ENCODE measurements at places on chromosomes 12 and 14.

DNA sequence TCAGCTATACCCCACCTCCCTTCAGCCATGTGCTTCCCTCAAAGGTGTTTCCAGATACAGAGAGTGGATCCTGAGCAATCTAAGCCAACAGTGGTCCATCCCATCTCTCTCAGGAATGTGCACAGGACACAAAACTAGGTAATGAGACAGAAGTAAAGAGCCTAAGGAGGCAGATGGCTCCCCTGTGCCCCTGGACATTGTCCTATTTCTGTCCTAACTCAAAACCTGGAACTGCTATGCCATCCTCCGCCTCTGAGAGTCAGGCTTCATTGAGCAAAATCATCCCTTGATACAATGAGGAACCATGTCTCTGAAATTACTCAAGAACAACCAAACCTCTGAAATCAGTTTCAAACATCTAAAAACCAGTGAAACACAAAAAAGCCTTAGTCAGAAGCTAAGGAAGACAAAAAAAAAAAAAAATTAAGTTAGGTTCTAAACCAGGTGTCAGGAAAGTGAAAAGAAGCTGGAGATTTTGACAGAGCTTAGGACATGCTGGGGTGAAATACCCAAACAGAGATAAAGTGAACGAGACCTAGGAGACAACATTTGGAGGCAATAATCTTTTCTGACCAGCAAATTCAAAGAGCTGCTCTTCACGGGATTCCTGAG, 200.3 kb upstream of the PLEKHG7 start:
- no peak for DNase-seq

DNA sequence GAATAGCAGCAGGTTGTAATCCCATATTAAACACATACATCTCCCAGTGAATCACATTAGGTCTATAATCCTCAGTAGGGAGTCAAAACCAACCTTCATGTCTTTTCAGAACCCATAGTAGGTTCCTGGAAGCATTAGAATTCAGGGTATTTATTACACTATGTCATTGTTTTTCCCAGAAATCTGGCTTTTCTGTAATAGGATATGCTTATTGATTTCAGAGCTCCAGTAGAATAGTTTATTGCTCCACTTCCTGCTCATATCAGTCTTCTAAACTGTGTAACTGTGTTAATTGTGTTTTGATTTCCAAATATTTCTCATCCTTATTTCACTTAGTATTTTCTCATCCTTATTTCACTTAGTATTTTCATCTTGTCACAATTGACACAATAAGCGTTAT, 268.0 kb downstream of the CCDC59 start:
- no peak for DNase-seq

DNA sequence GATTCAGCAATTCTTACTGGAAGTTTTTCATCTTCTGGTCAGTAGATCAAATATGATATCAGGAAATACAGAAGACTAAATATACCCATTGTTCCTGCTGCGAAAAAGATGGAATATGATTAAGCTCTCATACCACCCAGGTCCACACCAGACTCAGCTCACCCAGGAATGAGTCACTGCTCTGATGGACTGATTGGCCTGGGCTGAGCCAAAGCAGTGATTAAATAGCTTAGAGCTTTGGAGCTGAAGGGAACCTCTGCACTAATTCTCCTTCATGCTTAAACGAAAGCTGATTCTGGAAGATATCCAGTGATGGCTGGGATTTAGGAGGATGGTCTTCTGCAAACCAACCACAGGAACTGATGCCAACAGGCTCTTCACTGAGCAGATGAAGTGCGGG, 62.0 kb upstream of the SYT1 start:
- DNase-seq: no peak

GRCh38 chr12:58918469-58918844, 1.8 kb downstream of the LRIG3 start:
- DNase-seq: no peak

- DNase-seq: no peak
Measured at GRCh38 chr14:35351897-35352273, 52.7 kb downstream of the NFKBIA start.

GRCh38 chr12:106648736-106649135, 65.9 kb downstream of the RFX4 start:
- no peak for DNase-seq
